ENCODE measurements at places on chromosomes 1 and 21.

- DNase-seq: no peak
Measured at GRCh38 chr21:19713313-19713712, 1284.9 kb upstream of the NCAM2 start.

- no peak for DNase-seq
Measured at GRCh38 chr1:151964510-151964909, 29.1 kb downstream of the S100A10 start.

- DNase-seq: no peak
Measured at GRCh38 chr1:17168091-17168876, 36.6 kb upstream of the PADI1 start.

DNA sequence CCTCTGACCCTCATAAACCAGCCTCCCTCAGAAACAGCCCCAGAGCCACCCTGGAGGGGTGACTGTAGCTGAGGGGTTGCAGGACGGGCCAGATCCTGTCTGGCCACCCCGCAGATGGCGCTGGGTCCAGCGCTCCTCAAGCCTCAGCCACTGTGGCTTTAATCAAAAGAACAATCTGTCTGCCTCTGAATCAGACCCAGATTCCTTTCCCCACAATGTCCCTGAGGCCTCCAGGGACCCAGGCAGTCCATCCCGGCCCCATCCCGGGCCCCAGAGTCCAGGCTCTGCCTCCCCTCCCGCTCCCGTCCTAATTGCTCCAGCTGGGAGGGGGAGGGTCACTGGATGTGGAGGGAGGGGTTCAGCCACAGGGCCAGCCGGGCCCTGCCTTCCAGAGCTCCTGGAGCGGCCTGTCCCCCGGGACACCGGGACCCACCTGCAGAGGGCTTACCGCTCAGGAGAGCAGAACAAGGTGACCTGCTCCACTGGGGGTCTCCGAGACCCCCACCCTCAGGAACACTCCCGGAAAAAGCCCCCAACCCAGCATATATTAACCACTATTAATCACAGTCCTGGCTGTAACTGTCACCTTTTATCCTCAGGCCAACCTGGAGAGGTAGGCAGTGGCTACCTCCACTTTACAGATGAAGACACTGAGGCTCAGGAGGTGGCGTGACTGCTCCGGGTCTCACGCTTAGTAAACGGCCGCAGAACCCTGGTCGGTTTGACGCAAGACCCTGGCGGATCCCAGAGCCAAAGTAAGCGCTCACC lies 836 bp upstream of the FBLIM1 start:
- no peak for DNase-seq

DNA sequence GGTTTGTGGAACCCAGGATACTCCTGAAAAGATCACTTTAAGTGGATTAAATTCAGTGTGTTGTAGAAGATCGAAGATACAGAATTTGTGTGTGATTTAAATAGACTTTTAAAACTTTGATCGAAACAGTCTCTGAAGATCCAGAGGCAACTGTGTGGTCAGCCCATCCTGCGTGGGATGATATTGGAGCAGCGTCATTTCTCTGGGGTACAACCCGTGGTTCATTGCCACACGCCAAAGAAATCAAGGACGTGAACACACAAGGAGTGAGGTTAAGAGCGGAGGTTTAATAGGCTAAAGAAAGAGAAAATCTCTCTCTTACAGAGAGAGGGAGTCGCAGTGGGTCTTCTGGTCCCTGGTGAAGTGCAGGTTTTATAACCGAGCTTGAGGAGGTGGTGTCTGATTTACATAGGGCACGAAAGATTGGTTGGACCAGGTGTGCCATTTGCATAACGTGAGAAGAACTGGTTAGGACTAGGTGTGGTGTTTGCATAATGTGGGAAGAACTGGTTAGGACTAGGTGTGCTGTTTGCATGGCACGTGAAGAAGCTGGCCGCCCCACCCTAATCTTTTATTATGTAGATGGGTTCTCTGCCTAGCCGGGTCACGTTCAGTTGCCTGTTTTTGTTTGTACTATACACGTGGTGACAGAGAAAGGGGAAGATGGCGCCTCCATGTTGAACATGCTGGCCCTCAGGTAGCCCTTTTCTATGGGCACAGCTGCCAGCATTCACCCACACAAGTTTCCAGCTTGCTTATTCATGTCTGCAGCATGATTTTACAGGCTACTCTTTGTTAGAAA lies 82.3 kb downstream of the ADSS2 start:
- no peak for DNase-seq

DNA sequence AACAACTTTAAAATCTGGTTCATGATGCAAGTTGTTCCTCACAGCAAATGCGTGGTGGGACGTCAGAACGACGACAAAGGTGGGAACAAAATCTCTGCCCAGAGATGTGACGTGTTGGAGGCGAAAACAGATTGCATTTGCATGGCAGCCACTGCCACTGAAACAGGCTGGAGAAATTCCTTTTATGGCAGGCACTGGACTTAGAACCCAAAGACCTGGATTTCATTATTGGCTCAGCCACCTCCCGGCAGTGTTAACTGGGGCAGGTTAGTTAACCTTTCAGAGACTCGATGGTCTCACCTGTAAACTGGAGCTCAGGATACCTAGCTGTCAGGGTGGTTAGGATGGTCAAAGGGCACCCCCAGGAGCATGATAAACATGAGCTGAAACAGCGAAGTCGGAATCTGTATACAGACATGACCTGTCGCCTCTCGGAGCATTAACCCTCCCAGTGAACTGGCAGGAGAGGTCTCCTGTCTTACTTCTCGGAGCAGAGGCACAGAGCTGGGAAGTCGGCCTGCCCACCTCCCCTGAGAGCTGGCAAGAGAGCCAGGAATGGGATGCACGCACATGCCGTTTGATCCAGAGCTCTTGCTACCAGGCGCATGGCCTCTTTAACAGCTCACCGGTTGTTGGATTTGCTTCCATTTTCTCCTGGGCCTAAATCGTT lies 59.2 kb upstream of the TARBP1 start:
- DNase-seq: no peak

DNA sequence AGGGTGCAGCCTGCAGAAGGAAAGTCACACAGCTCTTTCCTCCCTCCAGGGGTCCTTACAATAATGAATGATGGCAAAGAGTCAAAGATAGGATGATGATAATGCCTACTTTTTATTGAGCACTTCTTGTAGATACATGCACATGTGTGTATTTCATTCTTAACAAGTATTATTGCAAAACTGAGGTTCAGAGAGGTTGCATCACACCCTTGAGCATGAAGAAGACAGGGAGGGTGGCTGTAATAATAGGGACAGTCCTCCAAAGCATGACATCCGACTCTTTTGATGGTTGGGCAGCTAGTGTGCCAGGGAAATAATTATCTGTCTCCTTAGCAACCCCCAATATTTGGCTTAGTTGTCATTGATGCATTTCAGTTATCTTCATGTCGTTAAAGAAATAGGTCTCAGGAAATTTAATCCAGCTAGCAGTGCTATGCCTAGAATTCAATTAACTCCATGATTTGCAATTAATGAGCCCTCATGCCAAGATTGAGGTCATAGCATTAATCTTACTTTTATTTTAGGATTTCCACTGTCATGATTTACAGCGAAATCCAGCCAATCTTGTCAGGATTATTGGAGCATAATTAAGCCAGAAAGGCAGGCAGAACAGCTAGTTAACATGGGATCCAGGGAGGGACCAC lies 35.0 kb downstream of the DNAJC6 start:
- DNase-seq: no peak

- no peak for DNase-seq
Measured at GRCh38 chr1:25944986-25945385, 38.8 kb upstream of the STMN1 start.

GRCh38 chr21:14382486-14382834 lies 486 bp downstream of the HSPA13 start:
- no peak for DNase-seq

DNA sequence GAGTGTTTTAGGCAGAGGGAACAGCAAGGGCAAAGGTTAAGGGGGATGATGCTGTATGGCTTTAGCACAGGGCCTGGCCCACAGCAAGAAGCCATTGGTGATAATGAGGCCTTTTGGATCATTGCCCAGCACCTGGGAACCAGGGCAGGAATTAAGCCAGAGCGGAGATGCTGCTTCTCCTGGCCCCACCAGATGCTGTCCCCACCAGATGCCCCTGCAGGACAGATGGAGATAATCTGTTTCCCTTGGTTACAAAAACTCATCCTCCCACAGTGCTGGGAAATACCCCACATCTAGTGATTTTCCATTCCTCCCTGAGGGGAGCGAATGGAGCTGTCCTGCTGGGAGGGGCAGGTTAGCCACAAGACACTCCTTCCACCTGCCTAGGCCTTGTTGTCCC lies 18.8 kb downstream of the OPRD1 start:
- no peak for DNase-seq

- DNase-seq: no peak
Measured at GRCh38 chr1:101247404-101248287, 10.8 kb downstream of the S1PR1 start.

DNA sequence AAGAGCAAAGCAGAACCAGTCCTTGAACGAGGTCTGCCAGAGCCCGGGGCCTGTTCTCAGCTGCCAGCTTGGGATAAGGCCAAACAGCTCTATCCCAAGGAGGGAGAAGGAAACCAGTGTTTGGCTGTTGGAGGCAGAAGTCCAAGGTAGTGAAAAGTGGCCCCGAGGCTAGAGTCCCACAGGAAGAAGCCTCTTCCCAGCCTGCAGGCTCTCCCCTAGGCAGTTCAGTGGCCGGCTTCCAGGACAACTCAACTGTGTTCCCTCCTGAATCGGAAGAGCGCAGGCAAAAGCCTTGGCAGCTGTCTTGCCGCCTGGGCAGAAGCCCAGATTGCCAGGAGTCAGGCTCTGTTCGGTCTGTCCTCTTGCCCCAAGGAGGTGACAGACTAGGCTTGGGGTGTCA lies 19.3 kb downstream of the QSOX1 start:
- no peak for DNase-seq

GRCh38 chr1:226125097-226125630 lies 61.4 kb downstream of the ACBD3 start:
- no peak for DNase-seq

DNA sequence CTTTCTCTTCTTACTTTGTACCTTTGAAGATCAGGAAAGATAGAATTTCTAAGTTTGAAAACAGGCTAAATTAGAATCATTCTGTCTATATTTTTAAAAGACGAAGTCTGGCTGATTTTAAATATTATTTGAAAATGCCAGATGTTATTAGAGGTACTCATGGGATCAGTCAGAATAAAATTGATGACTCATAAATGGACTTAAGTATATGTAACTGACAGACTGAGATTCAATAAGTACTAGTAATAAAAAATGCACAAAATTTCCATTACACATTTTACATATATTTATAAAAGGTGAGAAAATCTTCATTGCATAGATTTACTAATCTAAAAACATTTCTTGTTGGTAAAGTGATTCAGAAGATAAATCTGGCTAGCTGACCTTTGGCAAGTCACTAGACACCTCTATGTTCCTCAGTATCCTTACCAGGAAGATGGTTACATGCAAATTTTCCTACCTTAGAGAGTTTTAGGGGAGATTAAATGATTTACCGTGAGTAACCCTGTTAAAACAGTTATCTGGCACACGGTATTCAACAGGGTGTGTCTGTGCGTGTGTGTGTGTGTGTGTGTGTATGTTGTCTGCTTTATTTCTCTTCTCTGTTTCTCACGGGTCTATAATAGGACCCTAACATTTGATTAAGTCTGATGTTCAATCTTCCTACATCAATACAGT lies 189.0 kb downstream of the RUNX1 start:
- no peak for DNase-seq

GRCh38 chr1:30773722-30774358 lies 16.3 kb upstream of the LAPTM5 start:
- DNase-seq: no peak

DNA sequence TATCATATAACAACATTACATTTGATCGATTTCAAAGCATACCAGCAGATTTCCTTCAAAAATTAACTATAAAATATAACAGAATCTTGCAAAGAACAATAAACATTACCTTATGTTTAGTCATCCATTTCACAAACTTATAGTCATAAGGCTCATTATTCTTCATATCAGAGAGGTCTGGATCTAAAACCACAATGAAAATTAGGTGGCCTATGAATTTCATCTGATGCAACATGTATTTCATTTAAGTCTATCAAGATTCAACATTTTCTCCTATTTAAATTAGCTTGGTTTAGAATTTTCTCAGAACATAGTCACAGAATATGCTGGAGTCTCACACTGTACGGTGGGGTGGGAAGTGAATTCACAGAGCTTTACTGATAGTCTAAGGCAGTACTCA lies 49.2 kb downstream of the KYAT3 start:
- no peak for DNase-seq

DNA sequence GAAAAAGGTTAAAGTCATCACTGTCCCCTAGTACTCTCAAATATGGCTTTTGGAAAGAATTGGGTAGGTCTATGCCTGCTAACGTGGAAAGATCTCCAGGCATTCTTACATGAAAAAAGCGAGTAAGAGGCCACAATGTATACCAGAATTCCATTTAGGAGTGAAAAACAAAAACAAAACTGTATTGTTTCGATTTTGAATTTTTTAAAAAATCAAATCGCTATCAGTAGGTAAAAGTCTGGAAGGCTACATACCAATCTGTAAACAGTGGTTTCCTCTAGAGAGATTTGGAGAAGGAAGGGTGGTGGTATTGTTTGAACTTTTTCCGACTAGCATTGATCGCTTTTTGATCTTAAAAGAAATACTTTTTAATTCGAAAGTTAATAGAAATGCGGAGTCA lies 55.9 kb downstream of the RRAGC start:
- no peak for DNase-seq

GRCh38 chr21:28734522-28735175 lies 258.0 kb downstream of the LTN1 start:
- DNase-seq: no peak

GRCh38 chr1:233025567-233025966 lies 75.2 kb downstream of the NTPCR start:
- no peak for DNase-seq

DNA sequence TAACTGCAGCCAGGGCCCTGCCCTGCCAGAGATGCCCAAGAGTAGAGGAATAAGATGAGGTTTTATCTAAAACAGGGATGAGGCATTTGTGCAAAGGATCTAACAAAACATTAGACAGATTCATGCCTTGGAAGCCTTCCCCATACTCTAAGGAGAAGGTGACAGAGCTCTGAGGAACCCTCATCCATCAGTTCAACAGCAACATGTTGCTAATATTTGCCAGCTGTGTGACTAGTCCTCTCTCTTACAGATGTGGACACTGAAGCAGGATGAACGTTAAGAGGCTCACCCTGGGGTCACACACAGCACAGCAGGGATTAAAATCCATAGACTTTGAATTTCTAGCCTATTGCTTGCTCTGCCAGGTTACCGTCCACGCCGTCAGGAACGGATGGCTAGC lies 99.0 kb downstream of the ZBTB18 start:
- DNase-seq: no peak

GRCh38 chr21:9756677-9757076 lies 764.7 kb upstream of the TPTE start:
- DNase-seq: no peak

GRCh38 chr21:44993321-44994046 lies 53.7 kb downstream of the SLX9 start:
- no peak for DNase-seq

GRCh38 chr1:10490286-10490970 lies 15.7 kb downstream of the PEX14 start:
- no peak for DNase-seq

Measured in cortex of kidney (tissue), 1 donor.